Stimulated activated CD8-positive, alpha-beta memory T cell treated with anti-CD3 and anti-CD28 coated beads, Interleukin-4, amount 100 ng/mL, for 4 hours (primary cell): ENCODE measurements at places on chromosomes 1 and 21.

- DNase-seq = no peak
Observed at GRCh38 chr1:158246650-158247049, 7.6 kb upstream of the CD1A start.

DNA sequence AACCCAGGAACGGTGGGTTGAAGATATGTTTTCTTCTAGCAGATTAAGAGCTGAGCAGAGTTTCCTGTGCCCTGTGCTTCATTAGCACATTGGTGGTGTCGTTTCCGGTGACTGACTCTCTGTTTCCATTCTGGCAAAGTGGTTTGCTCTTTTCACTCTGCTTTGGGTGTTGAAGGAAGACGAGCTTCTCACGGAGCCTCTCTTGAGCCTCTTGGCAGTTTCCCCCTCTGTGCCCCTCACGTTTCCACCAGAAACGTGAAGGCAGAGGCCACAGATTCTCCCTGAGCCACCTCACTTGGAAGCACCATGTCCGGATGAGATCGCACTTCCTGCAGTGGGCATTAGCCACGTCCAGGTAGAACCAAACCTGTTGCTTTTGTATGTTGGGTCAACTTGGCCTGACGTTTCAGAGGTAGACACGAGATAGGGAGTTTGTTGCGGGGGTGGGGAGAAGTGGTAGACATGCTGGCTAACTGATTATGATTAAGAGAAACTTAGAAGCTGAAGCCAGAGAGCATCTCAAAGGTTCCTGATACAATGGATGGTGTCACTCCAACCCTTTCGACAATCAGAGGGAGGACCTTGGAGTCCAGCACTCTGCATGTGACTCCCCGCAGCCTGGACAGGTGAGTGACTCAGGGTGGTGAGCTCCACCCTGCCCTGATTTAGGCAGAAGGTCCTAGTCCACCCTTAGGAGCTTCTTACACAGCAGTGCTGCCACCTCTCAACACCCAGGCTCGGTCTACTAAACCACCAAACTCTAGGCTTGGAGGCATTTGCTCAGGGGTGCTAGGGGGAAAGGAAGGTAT is at the start of gene LAX1:
TSS of gene LAX1 (plus strand) at position 155 of the 809 bp plus-strand sequence. CDS start at position 538, 383 bp downstream.
- peak; percentile 66 for DNase-seq

GRCh38 chr1:208374391-208374941 is 130.3 kb upstream of the PLXNA2 start:
- no peak for DNase-seq

GRCh38 chr1:239998312-239998649 is 93.4 kb upstream of the FMN2 start:
- DNase-seq = no peak

GRCh38 chr1:20896826-20897225 is 109.7 kb upstream of the HP1BP3 start:
- no peak for DNase-seq

DNA sequence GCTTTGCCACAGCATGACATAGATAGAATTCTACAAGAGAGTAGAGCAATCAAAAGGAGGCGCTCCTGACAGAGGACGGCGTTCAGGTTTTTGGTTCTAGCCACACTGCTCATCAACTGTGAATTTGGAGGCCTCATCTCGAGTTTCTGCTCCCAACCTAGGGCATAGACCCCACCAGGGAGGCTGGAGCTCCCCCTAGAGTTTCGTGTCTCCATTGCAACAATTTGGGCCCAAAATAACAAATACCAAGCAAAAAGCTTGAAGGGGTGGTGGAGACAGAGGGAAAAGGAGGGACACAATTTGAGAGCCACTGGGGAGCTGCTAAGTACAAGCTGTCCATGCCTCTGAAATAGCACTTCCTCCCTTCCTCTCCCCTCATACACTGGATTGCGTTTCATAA is 297.0 kb downstream of the GPATCH2 start:
- no peak for DNase-seq

DNA sequence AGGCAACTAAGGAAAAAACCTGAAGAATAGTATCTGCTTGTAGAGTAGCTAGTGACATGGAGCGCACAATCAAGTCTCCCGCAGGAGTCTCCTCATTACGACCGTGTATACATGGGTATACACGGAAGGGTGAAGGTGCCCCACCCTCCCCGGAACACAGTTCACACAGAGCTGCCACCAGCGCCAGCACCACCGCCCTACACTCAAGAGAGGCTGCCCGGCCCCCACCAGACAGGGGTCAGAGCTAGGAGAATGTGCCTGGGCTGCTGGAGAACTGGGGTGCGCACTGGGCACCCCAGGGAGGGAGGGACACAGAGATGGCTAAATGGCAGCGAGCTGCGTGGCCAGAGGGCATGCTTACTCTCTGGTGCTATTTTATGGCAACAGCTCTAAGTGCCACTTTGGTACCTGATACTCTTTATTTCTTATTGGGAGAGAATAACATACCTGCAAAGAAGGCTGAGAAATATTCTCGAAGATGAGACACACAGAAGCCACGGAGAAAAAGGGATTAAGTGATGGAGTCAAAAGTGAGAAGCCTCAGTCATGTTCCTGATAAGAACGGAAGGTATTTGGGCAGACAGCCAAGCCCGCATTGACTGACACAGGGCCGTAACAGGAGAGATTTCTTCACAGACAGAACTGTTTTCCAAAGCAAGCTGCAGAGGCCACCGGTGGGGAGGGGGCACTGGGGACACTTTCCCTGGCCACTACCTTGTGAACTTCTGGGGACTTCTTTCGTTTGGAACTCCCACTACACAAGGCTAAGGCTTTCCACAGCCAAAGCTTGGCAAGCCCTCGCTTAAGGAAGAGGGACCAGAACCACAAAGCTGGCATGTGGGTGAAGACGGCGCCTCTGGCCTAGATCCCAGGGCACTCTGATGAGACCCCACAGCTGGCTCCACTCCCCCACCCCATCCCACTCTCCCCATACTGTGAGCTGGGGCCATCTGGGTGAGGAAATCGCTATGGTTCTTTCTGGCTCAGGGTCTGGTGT is 108.0 kb downstream of the PGBD5 start:
- DNase-seq = no peak

GRCh38 chr1:52403566-52404115 is 582 bp downstream of the ORC1 start:
- DNase-seq = no peak

DNA sequence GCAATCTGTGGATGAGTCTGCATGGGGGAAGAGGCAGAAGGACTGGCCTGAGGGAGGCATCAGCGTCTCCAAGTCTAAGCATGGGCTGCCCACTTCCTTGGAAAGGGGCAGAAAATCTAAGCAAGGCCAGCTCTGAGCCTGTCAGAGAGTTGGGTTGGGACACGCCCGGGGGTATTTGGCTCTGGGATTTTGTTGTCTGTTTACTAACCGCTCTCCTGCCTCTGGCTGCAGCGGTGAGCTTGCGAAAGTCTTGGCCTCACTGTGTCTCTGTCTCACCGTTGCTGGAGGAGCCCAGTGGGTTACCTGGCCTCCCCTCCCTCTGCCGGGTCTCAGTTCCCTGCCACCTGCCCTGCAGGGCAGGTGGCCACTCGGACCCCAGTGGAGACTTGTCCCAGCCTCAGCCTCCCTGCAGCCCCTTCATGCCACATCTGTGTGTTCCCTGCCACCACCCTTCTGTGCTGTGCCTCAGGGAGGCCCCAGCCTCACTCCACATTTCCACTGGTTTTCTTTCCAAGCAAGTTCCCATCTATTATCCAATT is 33.7 kb downstream of the EDN2 start:
- no peak for DNase-seq

DNA sequence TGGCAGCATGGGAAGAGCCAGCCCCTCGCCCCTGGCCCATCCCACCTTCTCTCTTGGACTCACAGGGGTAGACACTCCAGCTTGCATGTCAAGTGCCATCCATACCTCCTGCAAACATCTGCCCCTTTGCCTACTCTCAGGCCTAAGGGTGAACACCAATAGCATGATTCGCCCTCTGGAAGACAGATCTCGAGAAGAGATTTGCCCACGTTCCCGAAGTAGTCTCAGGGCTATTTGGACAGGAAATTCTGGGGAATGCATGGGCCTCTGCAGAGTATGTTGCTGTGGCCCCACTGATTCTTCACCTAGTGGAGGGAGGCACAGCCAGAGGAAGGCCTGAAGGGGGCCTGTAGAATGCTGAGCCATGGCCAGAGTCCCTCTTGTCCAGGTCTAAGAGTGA is 29.8 kb upstream of the DNASE2B start:
- DNase-seq = no peak

- DNase-seq = no peak
Observed at GRCh38 chr21:44923480-44924084, 2.9 kb upstream of the ITGB2 start.

- DNase-seq = no peak
Observed at GRCh38 chr1:147202576-147202975, 22.6 kb downstream of the FMO5 start.

GRCh38 chr1:38028671-38029070 is 16.1 kb downstream of the UTP11 start:
- no peak for DNase-seq

DNA sequence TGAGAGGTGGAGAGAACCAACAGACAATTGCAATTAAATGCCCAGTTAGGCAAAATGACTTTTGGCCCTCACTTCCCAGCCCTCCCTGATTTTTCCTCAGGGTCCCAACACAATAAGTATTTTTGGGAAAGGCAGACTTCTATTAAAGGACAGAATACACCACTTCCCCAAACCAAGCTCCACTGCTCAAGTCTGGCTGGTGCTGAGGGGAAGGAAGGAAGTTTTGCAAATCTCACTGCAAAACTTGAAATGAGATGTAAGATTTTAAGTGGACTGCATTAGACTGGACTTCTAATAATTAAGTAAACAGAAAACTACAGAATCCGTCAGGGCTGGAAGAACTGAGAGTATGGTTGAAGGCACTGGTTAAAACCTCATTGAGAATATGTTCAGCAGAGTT is 32.2 kb upstream of the CD1D start:
- no peak for DNase-seq

DNA sequence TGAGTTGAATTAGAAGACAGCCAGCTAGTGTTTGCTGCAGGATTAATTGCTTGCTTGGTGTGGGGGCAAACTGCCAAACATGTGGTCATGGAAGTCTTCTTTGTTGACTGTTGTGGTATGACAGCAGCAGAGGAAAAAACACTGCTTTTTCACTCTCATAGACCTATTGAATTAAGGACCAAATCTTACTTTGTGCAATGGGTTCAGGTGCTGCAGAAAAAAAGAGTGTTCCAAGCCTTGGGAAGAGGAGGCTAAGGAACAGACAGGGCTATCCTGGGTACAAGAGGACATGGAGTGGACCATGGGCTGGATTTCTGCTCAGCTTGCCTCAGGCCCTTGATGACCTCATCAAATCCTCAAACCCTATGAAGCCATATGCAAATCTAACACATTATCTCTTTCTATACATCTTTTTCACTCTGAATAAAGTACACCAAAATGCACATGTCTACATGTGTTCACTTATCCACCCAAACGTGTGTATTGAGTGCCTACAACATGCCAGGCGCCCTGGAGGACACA is 61.5 kb downstream of the SIPA1L2 start:
- DNase-seq = no peak

- no peak for DNase-seq
Observed at GRCh38 chr1:87951852-87952251, 623.2 kb downstream of the LMO4 start.

- no peak for DNase-seq
Observed at GRCh38 chr1:247077876-247078257, 744 bp downstream of the ZNF670 start.

- DNase-seq = no peak
Observed at GRCh38 chr1:200172311-200172710, 144.8 kb downstream of the NR5A2 start.

DNA sequence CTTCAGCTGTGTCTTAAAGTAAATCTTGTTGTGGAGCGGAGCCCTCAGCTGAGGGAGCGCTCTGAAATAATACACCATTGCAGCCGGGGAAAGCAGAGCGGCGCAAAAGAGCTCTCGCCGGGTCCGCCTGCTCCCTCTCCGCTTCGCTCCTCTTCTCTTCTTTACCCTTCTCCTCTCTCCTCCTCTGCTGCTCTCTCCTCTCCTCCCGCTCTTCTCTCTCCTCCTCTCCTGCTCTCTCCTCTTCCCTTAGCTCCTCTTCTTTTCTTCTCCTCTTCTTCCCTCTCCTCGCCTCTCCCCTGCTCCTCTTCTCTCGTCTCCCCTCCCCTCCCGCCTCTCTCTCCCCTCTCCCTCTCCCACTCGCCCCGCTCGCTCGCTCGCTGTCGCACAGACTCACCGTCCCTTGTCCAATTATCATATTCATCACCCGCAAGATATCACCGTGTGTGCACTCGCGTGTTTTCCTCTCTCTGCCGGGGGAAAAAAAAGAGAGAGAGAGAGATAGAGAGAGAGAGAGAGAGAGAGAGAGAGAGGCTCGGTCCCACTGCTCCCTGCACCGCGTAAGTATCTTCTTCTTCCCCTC is at the start of gene PROX1:
TSS of gene PROX1 (plus strand) at position 47 of the 580 bp plus-strand sequence. CDS start 8,563 bp downstream, outside the sequence.
- DNase-seq = no peak

DNA sequence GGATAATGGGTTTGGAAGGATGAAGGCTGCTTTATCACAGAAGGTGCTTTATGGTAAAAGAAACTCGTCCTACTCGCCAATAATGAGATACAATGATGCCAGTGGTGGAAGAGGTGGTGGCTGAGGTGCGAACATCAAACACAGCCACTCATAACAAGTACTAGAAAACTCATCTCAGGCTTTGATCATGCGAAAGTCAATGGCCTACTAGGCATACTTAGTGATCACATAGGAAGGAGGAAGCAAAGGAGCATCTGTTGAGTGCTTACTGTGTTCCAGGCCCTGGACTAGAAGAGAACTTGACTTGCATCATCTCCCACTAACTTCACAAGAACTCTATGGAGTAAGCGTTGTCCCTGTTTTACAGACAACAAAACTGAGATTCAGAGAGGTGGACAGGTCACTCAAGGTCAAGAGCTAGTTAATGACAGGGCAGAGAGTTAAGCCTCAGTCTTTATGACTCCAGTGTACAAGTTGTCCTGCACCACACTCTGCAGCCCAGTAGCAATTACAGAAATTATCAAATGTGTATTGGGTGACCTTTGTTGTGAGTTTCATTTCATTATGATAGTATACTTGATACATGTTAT is 33.6 kb downstream of the RUNX1 start:
- DNase-seq = no peak

GRCh38 chr1:203717120-203717519 is 47.9 kb upstream of the LAX1 start:
- no peak for DNase-seq

- no peak for DNase-seq
Observed at GRCh38 chr1:232377494-232377770, 252.5 kb downstream of the SIPA1L2 start.

GRCh38 chr1:119747451-119747850 is 21.3 kb downstream of the HMGCS2 start:
- no peak for DNase-seq

GRCh38 chr1:75166821-75167220 is 32.6 kb downstream of the LHX8 start:
- no peak for DNase-seq

DNA sequence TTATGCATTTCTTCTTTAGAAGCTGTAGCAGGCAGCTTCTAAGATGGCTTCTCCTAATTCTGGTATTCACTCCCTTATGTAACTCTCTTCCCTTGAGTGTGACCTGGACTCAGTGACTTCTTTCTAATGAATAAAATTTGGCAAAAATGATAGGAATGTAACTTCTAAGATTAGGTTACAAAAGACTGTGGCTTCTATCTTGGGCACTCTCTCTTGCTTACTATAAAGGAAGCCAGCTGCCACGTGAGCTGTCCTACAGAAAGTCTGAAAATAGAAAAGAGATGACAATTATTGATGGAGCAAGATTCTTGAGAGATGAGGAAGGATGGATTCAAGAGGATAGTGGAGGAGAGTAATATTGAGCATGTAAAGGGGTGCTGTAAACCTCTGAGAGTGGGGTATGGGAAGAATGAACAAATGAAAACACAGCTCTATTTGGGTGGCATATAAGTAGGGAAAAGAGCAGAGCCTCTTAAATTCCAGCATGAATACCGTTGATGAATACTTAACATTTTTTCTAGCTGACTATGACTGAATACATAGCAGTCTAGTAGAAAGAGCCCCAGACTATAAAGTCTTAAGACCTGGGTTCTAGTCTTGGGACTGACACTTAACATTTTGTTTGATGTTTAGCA is 5.5 kb downstream of the TSEN15 start:
- no peak for DNase-seq
